ENCODE measurements at places on chromosomes 12 and 14.

- DNase-seq, result no peak
Observed at GRCh38 chr12:130977046-130977742, 23.5 kb downstream of the ADGRD1 start.

DNA sequence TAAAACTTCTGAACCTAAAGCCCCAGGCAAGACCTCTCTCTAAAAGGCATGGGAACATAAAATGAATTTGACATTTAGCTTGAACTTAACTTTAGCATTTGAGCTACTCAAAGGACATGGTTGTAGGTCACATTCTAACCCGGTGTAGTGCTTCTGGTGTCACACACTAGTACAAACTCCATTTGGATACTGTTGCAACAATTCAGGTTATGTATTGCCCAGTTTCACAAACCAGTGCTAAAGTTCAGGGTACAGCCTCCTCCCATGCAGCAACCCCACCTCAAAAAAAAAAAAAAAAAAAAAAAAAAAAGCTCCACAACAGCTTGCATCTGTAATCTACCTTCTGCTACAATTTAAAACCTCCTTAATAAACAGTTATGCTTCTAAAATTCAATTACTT is 7.8 kb downstream of the PPTC7 start:
- no peak for DNase-seq

- DNase-seq, result no peak
Observed at GRCh38 chr12:122480753-122481152, 20.0 kb downstream of the ZCCHC8 start.

GRCh38 chr14:90386321-90386720 is 10.5 kb upstream of the CALM1 start:
- DNase-seq, result no peak

- no peak for DNase-seq
Observed at GRCh38 chr12:114858388-114859146, 174.6 kb upstream of the TBX3 start.

DNA sequence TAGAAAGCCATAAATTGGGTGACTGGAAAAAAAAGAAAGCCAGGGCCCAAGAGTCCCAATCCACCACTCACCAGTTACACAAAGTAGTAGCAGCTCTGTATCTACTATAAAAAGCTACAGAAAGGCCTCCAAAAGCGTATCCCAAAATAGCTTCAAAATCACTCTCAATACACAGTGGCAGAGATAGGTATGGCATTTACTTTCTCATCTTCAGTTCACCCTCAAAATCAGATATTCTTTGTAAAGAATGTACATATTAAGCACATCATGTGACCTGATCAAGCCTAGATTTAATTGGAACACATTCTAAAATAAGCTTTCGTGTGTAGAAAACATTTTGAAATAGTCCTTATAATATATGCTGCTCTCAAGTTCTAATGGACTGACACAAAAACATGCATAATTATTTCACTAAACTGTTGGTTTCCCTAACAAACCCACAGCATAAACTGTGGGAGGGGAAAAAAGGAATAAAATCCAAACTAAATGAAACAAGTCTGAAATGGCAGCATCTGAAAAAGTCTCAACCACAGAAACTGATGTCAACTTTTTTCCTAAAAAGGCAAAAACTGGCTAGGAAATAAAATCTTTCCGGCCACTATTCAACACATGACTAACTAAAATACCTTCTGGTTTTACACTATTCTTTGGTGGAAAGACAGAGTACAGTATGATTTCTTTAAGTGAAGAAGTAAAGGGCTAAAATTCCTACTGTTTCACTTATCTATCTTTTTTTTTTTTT is 25.9 kb downstream of the UBE2N start:
- no peak for DNase-seq

GRCh38 chr14:81329640-81330381 is 70.3 kb downstream of the STON2 start:
- DNase-seq, result no peak

DNA sequence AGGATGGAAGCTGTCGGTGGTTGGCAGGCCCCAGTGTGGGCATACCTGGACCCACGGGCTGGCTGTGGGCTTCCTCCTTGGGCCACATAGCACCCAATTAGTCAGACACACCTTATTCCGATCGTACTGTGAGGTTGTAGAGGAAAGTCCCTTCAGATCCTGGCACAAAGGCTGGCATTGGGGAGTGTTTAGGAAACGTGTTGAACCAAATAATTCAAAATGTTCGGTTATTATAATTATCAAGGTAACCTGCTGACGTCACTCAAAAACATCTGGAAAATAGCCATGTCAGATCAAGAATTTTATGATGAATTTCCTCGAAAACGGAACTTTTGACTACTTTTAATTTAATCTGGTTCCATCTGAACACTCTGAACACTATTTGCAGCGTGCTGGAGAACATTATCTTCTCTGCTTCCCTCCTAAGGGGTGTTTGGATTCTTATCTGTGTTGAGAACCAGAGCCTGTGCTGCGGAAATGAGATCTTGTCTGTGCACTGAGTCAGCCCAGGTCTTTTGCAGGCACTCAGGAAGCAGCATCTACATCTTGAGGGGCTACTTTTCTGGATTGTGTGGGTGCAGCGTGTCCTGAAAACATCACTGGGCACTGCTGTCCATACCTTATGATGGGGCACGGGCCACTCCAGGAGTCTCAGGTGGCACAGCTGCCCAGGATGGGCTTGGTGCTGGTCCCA is 100.3 kb downstream of the SLC25A47 start:
- no peak for DNase-seq

GRCh38 chr14:60819575-60819974 is 85.0 kb downstream of the MNAT1 start:
- DNase-seq, result no peak

DNA sequence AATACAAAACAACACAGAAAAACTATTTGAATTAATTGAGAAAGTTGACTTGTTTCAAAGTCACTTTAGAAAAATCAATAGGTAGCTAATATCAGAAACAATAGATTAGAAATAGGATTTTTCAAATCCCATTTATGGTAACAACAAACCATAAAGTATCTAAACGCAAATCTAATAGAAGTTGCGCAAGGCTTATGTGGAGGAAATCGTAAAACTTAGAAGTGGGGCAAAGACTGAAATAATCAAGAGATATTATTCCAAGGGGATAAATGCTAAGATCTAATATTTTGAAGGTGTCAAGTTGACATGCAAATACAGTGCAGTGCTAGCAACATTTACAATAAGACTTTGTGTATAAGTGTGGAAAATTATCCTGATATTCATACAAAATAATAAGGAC is 87.2 kb downstream of the TRHDE start:
- DNase-seq, result no peak

DNA sequence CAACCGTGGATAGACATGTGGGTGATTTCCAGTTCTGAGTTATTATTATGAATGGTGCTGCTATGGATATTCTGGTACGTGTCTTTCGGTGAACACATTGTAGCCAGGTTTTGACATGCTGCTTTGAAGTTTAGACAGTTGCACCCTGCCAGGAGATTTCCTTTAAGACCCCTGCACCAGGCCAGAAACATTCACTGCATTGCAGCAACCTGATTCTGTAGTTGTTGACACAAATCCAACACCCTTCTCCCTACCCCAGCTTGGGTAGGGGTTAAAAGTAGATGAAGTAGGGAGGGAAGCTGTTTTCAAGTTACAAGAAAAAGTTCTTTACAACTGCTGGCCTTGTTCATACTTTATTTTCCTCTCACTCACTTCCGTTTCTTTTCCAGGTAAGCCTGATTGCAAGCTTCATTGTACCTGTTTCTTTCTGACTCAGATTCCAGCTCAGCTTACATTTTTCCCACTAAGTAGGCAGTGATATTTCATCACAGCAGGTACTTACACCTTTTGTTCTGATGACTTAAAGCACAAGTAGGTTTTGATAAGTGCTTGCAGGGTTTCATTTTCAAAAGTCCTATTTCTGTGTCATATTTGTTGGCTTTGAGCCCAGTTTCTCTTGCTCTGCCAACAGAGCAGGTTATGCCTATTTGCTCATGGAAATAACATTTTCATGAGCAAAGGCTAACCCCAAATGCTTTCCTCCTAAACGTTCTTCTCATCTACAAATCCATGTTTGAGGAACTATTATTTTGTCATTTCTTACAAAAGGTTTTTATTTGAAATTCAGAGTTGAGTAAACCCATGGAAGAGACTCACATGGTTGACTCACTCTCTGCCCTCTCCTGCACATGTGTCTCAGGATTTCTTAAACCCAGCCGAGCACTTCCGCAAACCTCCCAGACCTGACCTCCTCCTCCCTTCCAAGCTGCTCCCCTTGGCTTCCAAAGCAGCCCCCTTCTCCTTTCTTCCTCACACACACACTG is 12.1 kb upstream of the LTA4H start:
- no peak for DNase-seq

GRCh38 chr14:67579636-67580035 is 20.4 kb downstream of the PIGH start:
- no peak for DNase-seq

DNA sequence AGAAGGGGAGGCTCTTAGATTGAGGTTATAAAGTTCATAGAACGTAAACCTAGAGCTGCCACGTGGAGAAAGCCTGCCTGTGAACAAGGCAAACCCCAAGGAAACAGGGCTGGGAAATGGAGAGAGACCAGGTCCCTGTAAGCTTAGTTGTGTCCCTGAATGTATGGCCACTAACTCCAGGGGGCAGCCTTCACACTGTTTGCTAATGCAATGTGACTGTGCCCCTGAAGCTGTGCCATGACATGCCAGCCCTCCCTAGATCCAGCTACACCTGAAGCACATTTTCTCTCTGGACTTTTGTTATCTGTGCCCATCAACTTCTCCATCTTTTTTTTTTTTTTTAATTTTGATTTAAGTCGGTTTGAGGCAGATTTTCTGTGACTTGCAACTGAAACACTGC is 60.6 kb upstream of the TMCC3 start:
- DNase-seq, result no peak

DNA sequence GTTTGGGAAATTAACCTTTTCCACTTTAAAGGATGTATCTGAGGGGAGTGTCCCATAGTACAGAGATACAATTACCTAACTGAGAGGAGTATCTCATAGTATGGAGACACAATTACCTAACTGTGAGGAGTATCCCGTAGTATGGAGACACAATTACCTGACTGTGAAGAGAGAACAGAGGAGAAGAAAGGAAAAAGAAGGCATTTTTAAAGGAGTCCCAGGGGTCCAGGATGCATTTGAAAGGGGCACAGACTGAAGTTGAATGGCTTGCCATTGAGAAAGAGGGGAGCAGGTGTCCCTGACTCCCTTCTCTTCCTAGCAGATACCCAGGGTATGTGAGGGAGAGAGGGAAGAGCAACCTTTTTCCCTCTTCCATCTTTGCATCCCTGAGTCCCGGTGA is 17.9 kb downstream of the KLRF2 start:
- no peak for DNase-seq

DNA sequence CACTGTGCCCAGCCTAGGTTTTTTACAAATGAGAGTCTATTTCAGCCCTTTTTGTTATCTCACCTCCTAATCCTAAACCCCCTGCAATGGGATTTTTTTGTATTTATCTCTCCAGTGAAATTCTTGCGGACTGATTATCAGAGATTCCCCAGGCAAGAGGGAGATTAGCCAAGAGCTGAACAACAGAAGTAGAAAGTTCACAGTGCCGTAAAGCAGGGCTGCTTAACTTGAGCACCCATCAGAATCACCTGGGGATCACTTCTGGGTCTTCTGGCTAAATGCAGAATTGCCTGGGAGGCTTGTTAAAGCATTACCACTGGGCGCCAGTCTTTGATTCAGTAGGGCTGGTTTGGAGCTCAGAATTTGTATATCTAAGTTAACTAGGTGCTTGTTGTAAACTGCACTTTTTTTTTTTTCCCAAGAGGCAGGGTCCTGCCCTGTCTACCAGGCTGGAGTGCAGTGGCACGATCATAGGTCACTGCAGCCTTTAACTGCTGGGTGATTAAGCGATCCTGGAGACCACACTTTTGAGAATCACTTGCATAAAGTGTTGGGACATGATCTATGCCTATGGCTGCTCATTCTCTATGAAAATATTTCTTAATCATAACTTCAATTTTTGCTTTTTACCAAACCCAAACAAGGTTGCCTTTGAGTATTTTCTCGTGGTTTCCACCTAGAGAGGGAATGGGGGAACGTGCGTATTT is 1.1 kb upstream of the DPPA3 start:
- no peak for DNase-seq

- no peak for DNase-seq
Observed at GRCh38 chr12:88313554-88313953, 171.4 kb downstream of the TMTC3 start.

DNA sequence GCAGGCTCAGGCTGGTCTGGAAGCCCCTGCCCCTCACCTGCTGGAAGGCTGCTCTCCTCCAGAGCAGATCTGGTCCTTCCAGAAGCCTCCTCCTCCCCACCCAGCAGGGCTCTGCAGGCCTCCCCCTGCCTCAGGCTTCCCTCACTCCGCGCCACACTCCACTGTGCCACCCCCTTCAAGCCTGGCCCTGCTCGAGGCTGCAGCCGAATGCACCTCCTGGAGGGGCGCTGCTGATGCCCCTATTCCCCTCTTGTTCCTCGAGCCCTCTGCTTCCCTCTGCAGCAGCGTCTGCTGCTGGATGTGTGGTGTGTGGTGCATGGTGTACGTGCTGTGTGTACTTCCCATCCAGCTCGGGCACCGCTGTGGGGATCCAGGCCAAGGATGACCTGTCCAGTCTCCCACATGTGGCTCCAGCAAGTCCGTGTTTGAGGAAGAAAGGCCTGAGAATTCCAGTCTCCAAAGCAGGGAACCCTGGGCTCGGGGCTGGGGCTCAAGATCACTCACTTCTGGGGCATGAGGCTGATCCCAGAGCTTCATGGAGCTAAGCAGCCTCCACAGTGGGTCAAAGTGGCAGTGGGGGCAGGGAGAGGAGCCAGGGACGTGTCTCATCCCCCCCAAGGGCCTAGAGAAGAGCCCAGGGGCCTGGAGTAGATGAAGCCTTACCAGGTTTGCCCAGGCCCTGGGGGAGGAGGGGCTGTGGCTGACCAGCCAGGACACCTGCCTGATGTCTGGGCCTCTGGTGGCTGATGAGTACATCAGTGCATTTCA is 136.0 kb upstream of the C14orf180 start:
- no peak for DNase-seq

GRCh38 chr12:69553628-69554248 is 31.5 kb upstream of the CCT2 start:
- no peak for DNase-seq

DNA sequence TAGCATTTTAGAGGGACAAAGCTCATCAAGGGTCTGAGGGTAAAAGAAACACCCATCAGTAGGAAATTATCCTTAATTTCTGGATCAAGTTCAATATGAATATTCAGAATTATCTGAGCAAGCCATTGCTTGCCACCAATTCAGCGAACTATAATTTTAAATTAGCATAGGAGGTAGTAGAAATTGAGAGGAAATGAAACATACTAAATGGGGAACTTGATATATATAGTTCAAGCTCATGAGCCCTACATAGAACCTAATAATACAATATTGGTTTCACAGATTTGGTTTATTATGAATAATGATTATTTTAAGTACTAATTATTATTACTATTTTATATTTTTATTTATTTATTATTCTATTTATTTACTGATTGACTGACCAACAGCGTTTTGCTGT is 42.1 kb upstream of the GXYLT1 start:
- DNase-seq, result no peak

Measured in stimulated activated CD4-positive, alpha-beta T cell treated with anti-CD3 and anti-CD28 coated beads, TNF-alpha, amount 100 ng/mL, for 1 hour (primary cell).